CD4-positive, alpha-beta T cell treated with Interleukin-6 at 100 ng/mL for 8 hours (primary cell): ENCODE measurements at places on chromosomes 13 and 19.

DNA sequence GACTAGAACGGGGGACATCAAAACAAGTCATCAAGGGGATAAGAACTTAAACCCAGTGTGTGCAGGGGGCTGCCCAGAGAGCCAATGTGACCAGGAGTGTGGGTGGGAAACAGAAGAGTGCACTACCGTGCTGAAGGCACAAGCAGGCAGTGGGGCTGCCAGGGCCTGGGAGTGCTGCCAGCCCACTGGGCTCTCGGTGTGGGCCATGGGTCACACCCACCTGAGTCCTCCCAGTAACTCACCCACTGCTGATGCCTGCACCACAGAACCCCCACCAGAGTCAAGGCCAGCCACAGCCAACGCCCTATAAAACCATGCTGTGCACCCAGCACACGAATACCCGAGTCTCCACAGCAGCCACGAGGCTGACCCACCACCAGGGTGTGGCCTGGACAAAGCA lies 8.5 kb downstream of the MED26 start:
- DNase-seq, result no peak

GRCh38 chr19:30235946-30236345 lies 136.2 kb upstream of the ZNF536 start:
- DNase-seq, result no peak

- DNase-seq, result no peak
Measured at GRCh38 chr13:27176470-27177410, 5.1 kb upstream of the USP12 start.

DNA sequence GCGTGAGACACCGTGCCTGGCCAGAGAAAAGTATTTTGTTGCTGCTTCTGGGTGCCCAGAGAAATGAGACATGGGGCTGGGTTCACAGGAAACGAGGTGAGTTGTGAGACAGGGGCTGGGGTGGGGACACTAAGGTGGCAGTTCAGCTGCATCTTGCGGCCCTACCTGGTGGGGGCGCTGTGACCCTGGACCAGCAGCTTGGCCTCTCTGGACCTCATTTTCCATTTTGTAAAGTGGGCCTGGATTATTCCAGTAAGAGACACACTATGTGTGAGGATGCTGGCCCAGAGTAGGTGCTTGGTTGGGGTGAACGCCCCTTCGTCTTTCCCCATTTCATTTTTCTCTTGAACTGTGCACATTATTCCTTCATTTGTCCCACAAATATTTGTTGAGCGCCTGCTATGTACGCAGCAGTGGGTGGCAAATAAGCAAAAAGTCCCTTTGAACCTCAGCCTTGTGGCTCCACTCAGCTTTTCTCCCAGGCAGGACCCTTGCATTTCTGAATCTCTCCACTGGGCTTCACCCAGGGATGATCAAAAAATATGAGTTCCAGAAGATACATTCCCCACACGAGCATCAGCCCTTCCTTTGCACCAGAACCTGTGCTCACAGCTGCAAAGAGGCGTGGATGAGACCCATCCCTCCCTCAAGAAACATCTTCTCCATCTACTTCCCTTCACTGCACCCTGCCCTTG lies 26.6 kb upstream of the OR10H1 start:
- DNase-seq, result no peak

GRCh38 chr13:28355822-28356371 lies 139.0 kb downstream of the FLT1 start:
- no peak for DNase-seq

DNA sequence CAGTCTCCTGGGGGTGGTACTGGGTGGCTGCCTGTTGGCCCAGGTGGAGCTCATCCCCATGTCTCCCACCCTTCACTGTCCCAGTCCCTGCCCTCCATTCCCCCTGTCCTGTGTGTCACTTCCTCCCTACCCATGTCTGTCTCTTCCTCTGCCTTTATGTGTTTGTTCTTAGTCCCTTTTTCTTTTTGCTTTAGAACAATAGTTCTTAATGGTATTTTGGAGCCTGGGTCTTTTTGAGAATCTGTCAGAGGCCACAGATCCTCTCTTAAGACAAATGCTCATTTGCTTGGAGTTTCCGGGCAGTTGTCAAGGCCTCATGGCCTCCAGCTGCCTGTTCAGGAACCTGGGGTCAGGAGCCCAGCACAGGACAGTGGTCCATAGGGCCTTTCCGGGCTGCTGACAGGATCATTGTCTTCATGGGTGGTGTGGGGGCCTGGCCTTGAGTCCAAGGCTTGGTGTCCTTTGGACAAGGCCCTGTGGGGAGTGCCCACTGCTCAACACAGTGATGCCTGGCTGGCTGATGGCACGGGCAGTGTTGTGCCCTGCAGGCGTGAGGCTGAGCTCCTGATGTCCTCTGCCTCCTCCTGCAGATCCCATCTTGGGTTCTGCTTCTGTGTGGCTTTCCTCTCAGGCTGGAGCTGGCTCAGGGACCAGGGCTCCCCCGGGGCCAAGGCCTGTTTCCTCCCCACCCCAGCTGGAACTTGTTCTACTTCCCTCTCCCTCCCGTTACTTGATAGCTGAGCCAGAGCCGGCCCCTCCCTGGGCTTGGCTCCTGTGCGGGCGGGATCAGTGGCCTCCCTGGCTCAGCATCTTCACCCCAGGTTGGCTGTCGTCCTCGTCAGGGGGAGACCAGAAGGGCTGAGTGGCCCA lies 3.5 kb downstream of the EGLN2 start:
- DNase-seq, result no peak

- no peak for DNase-seq
Measured at GRCh38 chr19:1569997-1570396, 1.9 kb upstream of the MEX3D start.

GRCh38 chr13:102091231-102091630 lies 310.6 kb downstream of the FGF14 start:
- DNase-seq, result no peak

DNA sequence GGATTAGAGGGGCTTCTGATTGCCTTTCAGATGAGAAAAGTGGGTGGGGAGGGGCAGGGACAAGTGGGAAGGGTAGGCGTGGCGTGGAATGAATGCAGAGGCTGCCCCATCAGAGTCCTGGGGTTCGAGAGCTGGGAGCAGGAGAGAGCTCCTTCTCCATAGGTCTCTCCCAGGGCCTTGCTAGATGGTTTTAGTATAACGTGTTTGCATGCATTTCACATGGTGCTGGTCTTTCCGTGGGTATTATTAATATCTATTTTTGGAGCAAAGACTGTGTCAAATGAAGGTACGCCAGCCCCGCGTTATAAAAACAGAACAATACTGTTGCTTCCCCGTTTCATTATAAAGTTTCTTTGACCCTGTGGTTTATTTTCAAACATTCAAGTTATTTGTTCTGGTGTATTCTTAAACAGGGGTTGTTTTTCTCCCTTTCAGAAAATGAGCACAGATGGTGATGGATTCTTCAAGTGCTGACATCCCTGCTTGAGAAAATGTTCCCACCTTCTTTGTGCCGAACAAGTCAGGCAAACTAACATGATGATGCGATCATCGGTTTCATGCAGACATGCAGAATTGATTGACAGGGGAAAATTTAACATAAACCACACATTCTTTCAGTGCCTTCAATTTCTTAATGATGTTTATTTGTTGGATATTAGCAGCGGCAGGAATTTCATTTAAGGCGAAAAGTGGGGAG lies 62.1 kb upstream of the ZNF536 start:
- DNase-seq, result no peak

- DNase-seq, result no peak
Measured at GRCh38 chr19:40225440-40226305, 816 bp downstream of the CCNP start.

DNA sequence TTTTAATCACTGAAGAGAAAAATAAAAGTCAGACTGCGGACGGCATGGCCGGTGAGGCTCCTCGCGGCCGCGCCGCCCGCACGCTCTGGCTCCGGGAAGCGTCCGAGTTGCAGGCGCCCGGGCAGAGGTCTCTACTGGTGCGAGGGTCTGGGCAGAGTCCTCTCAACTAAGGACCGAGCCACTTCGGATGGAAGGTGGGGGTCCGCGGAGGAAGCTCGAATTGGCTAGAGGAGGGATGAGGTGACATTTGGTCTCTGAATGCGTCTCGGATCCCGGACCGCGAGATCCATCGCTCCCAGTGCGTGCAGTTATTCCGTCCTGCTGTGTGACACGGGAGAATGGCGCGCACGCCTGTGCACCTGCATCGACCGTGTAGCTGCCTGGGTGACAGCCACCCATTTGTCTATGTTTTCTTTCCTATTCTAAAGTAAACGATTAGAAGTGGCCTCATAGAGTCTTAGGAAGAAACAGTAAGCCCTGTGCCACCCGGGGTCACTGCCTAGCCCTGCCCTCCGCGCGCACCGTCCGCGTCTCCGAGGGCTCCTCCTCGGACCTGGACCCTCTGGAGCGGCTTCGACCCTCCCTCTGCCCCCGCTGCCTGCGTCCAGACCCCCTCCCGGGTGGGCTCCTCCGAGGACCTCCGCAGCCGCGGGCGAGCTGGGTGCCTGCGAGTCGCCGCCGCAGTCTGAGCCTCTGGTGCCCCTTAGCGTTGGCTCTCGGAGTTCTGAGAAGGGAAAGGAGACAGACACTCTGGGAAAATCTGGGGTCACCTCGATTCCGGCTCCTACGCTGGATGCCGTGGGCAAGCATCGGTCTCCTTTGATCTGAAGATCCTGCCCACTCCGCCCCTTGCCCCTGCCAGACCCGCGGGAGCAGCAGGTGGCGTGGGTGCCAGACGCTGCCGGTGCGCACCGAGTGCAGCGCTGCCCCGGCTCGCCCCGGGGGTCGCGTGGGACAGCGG lies 347.4 kb downstream of the LIG4 start:
- no peak for DNase-seq

GRCh38 chr19:7744199-7744786 lies 3.0 kb downstream of the CD209 start:
- DNase-seq, result no peak

DNA sequence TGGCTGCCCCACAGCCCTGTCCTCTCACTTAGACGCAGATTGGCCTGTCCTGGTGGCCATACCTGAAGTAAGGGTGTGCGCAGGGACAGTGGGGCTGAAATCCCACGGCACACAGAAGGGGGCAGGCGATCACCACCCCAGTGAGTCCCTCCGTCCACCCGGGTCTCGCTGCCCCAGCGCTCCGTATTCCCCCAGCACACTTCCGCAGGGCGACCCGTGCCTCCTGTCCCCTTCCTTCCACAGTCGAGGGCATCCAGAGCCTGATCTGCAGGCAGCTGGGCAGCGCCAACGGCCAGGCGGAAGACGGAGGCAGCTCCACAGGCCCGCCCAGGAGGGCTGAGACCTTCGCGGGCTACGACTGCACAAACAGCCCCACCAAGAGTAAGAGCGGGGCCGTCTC lies 25.3 kb downstream of the PEX11G start:
- DNase-seq, result no peak

GRCh38 chr13:106186366-106187030 lies 349.0 kb downstream of the EFNB2 start:
- no peak for DNase-seq
